Omental fat pad (tissue), 4 donors: ENCODE measurements at places on chromosomes 4 and X.

- no peak for DNase-seq
These were observed 16.9 kb downstream of the GLRA2 start for GRCh38 chrX:14546190-14546589.

GRCh38 chr4:138494116-138494515, 252.0 kb upstream of the SLC7A11 start:
- DNase-seq = no peak

GRCh38 chrX:15882704-15883539, 28.3 kb upstream of the AP1S2 start:
- DNase-seq = no peak

- DNase-seq = no peak
These were observed 526.7 kb downstream of the PCDH7 start for GRCh38 chr4:31246856-31247255.

- DNase-seq = no peak
These were observed 225.2 kb downstream of the MID1 start for GRCh38 chrX:10395179-10395578.

DNA sequence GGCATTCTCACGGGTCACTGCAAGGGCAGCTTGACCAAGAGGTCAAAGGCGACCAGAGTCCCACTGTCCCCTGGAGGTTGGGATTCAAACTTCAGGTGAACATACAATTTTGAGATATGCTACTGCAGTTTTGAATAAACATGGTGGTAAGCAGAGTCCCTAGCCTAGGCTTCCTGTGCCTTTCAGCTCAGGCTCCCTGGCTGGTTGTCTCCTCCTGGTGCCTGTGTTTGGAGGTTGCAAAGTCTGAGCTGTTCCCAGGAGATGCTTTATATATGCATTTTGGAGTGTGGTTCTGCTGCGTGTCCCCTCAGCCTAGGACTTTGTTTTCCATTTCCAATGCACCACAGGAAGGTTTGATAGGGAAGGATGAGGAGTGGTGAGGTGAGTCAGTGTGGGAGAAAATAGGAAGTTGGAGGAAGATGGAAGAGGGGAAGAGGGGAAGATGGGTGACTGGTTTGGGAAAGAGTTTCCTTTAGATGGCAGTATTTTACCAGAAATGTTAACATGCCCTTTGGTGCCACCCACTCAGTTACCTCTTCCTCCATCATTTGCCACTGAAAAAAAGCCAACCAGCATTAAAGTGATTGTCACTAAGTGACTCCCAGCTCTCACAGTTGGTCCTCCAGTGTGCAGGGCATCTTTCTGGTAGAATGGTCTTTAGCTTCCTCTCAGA, 211.7 kb upstream of the AGTR2 start:
- no peak for DNase-seq
